DMS53 (cell line): ENCODE measurements at places on chromosomes 4 and X.

GRCh38 chr4:95929448-95930064 lies 89.7 kb downstream of the PDHA2 start:
- peak; percentile 36 for DNase-seq

- DNase-seq, result peak; percentile 75
Observed at GRCh38 chrX:119181491-119181890, 53.9 kb upstream of the KIAA1210 start.

DNA sequence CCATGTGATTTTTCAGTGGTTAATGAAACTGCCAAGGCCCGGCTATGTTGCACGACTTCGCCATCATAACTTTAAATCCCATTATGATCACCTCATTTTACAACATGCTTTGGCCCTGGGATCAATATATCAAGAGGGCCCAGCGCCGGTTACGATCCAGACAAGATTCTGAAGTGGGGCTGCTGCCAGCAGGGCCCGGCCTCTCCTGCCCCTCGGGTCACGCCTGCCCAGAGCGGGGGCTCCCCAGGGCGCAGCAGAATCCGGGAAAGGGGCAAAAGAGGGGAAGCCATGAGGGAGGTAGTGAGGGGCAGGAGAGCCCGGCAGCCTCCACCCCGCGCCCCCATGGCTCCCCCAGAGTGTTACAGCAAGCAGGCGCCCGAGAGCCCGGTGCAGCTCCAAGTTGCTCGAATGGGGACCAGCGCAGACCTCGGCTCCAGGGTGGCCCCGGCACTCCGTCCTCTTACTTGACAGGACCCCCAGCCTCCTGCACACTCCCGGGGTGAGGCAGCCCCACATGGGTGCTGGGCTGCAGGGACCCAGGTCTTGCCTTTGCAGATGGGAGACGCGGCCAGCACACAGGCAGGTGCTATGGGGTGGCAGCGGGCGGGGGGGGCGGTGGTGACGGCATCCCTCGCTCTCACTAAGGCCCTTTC lies 129.8 kb upstream of the NKX1-1 start:
- no peak for DNase-seq

DNA sequence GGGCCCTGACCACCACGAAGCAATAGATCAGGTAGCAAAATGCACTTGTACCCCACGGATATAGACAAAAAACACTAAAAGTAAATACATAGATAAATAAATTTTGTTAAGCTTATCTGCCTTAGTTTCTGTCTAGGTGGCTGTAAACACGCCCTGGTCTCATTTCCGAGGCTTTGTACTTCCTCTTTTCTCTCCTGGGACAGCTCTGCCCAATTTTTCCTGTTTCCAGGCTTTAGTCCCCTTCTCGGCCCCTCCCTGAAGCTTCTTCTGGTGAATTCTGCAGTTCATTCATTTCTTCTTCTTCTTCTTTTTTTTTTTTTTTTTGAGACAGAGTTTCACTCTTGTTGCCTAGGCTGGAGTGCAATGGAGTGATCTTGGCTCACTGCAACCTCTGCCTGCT lies 73.4 kb upstream of the STOX2 start:
- DNase-seq, result no peak

DNA sequence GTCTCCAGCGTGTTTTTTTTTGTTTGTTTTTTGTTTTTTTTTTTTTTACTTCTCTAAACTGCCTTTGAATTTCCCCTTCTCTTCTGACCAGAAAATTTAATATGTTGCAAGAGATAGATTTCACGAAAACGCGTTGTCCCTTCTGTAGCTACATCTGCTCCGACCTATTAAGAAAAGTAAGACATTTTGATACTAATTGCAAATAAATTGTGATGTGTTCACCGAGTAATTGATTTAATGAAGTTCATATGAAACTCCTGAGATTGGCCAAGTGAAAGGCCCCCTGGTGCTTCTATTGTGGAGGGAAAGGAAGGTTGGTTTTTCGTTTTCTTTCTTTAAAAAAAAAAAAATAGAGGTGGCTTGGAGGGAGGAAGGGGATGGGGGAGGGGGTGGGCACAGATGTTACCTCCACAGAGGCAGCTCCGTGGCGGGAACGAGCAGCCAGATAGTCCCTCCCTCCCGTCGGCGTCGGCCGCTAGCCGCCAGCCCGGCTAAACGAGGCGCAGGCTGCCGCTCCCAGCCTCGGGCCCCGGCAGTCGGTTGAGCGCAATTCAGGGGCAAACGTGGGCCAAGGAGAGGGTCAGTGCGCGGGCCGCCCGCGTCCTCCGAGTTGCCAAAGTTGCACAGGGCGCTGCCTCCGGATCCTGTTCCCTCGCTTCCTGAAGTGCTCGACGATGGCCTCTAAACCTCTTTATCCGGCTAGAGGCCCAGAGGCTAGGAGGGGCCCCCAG lies 139.1 kb upstream of the ZIC3 start:
- peak; percentile 59 for DNase-seq

DNA sequence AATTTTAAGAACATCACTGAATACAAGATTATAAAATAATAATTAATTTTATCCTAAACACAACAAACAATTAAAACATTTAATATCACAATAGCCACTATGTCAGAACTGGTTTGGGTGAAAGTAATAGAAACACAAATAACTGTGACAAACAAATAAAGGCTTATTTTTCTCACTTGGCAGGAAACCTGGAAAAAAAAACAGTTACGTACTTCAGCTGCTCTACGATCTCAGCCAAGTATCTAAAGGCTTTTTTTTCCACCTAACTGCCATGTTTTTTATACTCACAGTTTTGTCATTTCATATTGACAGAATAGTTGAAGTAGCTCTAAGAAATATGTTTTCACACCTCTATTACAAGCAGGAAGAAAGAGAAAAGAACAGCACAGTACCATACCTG lies 284.8 kb upstream of the INTU start:
- no peak for DNase-seq

DNA sequence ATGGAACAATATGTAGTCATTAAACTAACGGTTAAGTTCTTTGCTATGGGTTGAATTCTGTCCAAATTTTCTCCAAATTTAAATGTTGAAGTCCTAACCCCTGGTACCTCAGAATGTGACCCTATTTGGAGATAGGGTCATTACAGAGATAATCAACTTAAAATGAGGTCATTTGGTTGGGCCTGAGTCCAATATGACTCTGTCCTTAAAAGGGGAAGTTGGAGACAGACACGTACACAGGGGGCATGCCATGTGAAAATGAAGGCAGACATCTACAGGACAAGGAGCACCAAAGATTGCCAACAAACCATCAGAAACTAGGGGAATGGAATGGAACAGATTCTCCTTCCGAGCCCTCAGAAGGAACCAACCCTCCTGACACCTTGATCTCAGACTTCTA lies 492.0 kb upstream of the FTHL17 start:
- DNase-seq, result no peak

DNA sequence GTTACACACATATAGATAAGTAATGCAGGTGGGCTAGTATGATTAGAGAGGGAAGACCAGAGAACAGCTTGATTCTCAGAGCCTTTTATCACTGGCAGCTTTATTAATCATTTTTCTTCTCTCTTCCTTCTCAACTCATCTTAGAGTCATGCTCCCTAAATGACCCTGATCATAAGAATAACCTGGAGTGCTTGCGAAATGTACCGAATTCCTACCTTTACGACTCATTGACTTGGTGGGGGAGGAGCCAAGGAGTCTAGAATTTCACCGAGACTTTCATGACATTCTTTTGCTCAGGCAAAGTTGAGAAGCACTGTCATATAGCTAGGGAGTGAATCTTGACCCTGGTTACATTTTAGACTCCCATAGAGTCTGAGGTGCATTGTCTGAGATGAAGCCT lies 298.9 kb upstream of the PUDP start:
- DNase-seq, result no peak

DNA sequence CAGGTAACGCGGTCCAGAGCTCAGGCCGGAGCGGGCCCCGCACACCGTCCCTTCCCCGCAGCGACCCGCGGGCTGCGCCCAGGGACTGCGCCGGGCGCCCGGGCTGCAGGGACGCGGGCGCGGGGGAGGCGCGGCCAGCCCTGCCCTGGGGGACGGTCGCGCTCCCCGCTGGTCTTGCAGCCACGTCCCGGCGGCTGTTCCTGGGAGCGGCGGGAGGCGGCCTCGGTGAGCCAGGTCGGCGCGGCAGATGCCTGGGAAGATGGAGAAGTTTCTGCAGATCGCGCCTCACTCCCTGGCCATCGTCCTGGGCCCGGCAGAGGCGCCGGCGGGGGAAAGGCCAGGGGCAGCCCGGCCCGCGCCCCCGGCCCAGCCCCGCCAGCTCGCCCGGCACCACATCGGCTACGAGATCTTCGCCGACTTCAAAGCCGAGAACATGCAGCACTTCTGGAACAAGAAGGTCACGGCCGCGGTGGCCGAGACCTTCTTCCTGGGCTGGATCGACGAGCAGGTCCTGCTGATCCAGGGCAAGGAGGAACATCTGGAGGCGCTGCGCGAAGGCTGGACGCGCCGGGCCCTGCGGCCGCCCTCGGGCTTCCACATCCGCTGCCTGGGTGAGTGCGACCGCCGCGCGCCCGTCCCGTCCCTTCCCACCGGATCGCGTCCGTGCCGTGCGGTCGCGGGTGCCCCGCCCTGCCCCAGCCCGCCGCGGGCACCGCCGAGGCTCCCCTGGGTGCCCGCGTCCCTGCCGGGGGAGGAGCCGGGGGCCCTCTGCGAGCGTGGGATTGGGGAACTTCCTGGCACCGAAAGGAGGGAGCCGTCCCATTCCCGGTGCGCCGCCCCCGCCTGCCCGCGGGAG lies 107.4 kb upstream of the STOX2 start:
- DNase-seq, result peak; percentile 75

DNA sequence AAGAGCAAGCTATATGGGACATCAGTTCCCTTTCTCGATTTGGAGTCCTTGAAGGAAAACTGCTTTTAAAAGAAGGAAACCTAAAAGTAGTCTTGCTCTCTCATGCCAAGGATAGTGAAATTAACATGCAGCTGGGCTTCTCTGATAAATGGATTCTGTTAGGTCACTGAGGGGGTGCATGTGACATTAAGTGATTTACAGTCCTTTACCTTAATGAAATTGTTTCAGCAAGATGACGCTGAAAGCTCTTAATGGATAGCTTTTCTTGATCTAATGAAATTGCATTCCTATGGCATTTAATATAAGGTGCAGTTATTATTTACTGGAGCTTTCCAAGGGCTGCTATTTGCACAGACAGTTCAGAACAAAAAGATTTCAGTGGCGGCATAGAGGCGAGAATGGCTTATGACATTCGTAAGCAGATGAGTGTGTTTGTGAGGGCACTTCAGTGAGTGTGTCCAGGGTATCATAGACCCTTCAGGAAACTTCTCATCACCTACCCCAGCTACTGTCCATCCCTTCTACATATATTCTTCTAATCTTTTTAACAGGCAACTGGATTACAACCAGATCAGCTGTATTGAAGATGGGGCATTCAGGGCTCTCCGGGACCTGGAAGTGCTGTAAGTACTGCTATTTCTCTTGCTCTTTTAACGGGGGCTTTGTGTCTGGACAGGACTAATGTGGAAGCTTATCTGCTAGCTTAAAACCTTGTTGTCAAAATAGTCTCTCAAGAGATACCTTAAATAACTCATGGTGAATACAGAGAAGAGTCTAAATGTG lies 219.9 kb upstream of the PACRGL start:
- DNase-seq, result no peak

DNA sequence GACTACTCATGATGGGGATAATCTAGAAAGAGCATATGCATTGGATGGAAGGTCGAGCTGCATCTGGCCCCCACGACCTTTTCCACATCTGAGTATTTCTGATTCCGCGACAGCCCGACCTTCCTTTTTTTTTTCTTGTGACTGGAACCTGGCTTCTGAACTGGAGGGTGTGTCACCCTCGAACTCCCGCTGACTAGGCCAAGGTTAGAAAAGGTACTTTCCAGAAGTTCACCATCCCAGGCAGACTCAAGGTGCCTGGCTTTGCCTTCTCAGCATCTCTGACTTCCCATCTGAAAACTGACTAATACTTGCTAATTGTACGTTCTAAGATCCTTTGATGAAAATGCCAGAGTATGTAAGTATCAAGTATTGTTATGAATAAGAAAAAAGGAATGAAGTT lies 49.3 kb upstream of the CD40LG start:
- no peak for DNase-seq

DNA sequence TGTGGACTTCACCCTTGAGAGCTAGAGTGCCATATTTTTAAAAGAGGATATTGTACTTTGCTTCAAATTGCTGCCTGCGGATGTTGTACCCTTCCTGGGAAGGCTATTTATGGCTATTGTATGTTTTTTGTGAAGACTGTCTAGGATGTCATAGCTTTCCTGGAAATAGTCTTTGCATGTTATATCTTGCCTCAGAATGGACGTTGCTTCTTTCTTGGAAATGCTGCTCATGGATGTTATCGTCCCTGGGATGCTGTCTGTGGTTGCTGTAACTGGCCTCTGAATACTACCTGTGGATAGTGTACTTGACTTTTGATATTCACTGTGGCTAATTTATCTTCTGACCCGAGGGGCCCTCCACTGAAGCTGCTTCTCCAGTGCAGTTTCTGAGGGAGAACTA lies 146.8 kb downstream of the ENOX2 start:
- no peak for DNase-seq

DNA sequence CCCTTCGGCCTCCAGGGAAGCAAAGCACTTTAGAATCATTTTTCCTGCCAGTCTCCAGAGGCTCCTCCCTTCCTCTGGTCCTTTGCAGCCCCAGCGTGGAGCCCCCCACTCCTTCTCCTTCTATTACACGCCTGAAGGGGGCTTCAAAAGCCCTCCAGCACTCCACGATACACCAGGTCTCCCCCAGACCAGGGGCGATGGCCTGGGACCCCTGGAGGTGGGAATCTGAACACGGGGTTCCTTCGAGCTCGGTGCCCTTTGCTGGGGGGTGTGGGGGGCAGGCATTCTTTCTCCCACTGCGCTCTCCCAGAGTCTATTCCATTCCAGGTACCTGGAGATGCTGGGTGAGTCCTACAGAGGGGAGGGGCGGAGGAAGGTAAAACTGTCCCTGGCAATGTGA lies 97.6 kb downstream of the HMX1 start:
- no peak for DNase-seq

DNA sequence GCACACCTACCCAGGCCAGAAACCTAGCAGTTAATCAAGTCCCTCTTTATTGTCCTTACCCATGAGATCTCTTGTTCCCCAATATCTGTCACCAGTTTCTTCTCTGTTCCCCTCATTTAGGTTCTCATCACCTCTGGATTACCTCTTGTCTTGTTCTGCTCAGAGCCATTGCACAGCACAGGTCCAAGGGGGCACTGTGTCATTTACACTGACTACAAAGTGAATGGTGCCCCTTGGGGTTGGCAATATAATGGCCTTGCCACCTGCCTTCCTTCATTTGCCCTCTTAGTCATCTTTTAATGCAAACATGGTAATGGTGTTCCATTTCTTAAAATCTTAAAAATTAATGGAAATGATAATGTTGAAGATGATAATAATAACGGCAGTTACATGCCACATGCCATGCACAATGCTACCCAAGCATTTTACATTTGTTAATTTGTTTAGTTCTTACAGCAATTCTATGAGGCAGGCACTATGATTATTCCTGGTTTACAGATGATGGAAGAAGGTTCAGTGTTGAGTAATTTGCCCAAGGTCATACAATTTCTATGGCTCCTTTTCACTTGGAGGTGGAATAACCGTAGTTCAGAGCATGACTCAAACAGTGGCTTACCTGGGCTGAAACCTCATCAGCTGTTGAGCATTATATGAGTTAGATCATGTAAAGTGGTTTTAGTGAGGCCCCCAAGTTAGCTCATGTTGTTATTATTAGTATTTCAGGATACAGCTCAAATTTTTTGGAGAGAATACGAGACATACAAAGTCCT lies 117.9 kb downstream of the RASL11B start:
- DNase-seq, result no peak

- DNase-seq, result peak; percentile 7
Observed at GRCh38 chrX:111467896-111468295, 43.5 kb upstream of the SERTM2 start.
